Astrocyte of the spinal cord (primary cell): ENCODE measurements at places on chromosomes 12 and 14.

DNA sequence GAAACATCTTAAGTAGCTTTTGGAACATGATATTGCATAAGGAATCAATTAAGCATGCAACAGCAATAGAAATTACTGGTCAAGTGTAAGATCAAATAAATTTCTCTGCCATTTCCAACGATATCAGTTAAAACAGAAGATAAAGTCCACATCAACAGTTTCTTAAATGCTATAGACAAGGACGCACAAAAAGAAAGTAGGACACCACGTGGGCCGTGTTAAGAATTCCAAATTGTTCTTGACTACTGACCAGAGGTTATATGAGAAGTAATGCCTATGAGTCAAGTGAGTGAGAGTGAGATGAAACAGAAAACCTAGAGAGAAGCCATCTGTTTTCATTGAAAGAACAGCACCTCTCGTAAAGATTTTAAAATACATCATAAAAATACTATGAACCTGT is 318.2 kb downstream of the TMEM117 start:
- no peak for DNase-seq

GRCh38 chr12:4251967-4252366 is 21.6 kb upstream of the CCND2 start:
- no peak for DNase-seq

GRCh38 chr14:57086271-57087162 is 182.2 kb downstream of the EXOC5 start:
- DNase-seq: no peak

DNA sequence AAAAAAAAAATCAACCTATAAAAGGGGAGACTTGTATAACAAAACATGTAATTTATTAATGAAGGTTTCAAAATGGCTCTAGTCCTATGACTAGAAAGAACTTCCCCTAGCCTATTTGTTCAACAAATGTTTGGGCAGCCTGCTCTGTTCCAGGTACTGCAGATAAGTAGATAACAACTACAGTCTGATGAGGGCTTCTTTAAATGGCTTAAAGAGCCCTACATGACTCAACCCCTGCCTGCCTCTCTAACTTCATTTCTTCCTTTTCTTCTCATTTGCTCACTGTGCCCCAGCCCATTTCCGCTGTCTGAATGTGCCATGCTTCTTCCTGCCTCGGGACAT is 21.5 kb downstream of the ALDH6A1 start:
- no peak for DNase-seq

DNA sequence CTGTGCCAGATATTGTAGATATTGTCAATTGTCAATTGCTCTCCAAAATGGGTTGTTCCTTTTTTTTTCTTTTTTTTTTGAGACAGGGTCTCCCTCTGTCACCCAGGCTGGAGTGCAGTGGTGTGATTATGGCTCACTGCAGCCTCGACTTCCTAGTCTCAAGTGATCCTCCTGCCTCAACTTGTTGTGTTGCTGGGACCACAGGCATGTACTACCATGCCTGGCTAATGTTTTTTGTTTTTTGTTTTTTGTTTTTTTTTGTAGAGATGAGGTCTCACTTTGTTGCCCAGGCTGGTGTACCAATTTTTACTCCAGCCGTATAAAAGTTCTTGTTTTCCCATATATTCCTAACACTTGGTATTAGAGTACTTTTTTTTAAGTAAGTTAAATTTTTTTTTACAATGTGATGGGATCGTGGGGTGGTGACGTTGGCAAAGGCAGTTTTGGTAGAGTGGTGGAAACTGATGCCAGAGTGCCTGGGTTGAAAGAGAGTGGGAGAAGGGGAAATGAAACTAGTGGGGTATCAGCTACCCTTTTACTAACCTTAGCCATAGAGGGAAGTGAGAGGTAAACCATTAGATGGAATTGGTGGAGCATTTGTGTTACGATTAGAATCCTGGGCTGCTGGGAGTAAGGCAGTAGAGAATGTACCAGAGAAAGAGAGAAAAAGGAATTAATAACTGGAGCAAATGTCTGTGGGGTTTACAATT is 33.0 kb upstream of the CFAP54 start:
- no peak for DNase-seq

DNA sequence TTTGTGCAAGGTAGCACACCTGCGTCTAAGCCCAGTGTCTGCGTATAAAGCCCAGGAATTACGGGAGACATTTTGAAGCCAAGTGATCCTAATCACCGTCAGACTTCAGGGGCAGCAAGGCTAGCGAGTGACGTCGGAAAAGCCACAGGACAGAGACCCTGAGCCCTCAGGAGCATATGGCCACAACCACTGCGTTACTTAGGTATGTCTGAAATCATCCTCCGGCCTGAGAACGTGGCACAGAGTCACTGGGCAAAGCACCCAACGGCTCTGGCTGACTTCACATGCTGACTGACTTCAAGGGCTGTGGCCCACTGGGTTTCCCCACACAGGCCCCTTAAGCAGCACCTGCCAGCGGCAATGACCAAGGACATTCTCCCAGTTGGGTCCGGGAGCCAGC is 71.5 kb downstream of the RIMBP2 start:
- DNase-seq: no peak
